Stimulated activated CD4-positive, alpha-beta T cell treated with anti-CD3 and anti-CD28 coated beads, TNF-alpha, amount 100 ng/mL, for 48 hours (primary cell): ENCODE measurements at places on chromosomes 16 and 17.

DNA sequence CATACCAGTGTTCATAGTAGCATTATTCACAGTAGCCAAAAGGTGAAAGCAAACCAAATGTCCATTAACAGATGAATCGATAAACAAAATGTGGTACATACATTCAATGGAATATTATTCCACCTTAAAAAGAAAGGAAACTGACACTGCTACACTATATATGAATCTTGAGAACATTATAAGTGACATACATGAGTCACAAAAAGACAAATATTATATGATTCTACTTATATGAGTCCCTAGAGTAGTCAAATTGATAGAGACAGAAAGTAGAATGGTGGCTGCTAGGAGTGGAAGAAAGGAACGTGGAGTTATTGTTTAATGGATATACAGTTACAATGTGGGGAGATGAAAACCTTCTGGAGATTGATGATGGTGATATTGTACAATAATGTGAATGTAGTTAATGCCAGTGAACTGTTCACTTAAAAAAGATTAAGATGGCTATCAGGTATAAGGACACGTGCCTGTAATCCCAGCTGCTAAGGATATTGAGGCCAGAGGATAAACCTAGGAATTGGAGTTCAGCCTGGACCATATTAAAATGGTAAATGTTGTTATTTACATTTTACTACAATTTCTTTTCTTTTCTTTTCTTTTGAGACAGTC, 20.2 kb upstream of the TRIM37 start:
- no peak for DNase-seq

DNA sequence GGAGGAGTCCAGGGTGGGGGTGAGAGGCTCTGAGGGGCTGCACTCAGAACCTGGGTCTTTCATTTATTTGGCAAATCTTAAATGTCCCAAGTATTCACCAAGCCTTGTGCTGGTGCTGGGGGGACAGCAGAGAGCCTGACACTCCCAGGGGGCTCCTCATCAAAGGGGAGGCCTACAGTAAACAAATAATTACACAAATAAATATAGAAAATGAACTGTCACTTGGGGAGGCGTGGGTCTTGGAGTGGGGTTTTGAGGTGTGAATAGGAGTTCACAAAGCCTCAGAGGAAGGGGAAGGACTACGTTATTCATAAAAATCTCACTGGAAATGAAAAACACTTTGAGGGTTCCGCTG, 15.2 kb upstream of the PRM1 start:
- no peak for DNase-seq

GRCh38 chr17:36598951-36599401, 2.4 kb upstream of the MRM1 start:
- no peak for DNase-seq

DNA sequence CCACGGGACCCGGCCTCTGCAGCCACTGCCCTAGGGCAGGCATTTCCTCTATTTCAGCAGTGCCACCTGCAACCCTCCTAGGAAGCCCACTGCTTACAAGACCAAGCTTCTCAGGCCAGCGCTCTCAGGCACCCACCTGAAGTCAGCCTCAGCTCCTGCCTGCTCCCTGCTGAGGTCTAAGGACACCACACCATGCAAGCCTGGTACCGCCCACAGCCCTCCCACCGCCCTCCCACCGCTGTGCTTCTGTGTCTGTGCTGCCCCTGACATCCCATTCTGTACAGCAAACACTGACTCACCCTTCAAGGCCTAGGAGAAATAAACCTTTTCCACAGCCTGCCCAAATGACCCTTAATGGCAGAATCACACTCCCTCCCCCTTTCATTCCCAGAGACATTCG, 6.3 kb downstream of the CLUH start:
- no peak for DNase-seq

DNA sequence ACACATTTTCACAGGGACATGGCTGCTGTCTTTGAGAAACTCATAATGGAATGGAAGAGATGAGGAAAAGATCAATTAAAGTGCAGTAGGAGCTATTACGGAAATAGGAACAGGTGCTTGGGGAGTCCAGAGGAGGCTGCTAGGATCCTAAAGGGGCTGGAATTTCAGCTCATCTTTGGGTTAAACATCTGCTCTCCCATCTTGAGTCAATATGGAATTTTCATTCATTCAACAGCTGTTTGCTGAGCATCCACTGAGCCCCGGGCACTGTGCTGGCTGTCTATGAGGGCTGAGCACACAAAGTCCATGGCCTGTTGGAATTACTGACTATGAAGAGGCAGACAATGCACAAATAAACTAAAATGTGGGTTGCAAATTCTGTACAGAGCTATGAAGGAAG, 47.9 kb downstream of the ASIC2 start:
- no peak for DNase-seq

GRCh38 chr17:69325518-69326376, 1.2 kb downstream of the ABCA5 start:
- DNase-seq = no peak

- DNase-seq = peak; percentile 36
Measured at GRCh38 chr17:68356520-68356919, 65.2 kb downstream of the ARSG start.

GRCh38 chr16:56013962-56014552, 138.9 kb upstream of the CES5A start:
- peak; percentile 9 for DNase-seq

DNA sequence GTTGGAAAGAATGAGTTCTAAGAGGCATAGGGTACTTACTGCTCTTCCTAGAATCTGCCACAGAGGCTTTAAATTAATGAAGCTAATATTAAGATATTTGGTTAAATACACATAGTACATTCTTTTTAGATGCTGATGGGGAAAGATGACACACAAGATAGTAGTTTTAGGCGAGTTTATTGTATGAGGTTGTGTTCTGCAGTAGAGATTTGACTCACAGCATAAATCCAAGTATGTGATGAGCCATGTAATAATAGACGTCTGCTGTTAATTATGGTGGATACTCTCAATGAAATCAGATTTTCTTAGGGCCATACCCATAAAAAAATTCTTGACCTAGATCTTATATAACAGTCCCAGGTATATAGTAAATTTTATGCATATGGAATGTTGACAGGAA, 8.0 kb downstream of the TNRC6C start:
- no peak for DNase-seq

- DNase-seq = no peak
Measured at GRCh38 chr16:782766-783403, 5.3 kb downstream of the RPUSD1 start.
